ENCODE measurements at places on chromosomes 16 and 17. TPM values are rescaled to one million over a fixed set of nuclear protein-coding genes. Genes with fewer than 3 reads are reported as not detected.
A peak's percentile ranks its signal among the peaks of the same experiment; 100 is the strongest.

Gene HS3ST3B1
- 21.2 TPM for total RNA-seq

- no peak for DNase-seq
- no peak overlapping the region for H3K4me3 ChIP-seq
- no peaks in the 10 kb centered on the region for H3K36me3 ChIP-seq
- no peaks in the 10 kb centered on the region for H3K27me3 ChIP-seq
Measured at GRCh38 chr17:17411692-17412091, 65.1 kb upstream of the MED9 start.

DNA sequence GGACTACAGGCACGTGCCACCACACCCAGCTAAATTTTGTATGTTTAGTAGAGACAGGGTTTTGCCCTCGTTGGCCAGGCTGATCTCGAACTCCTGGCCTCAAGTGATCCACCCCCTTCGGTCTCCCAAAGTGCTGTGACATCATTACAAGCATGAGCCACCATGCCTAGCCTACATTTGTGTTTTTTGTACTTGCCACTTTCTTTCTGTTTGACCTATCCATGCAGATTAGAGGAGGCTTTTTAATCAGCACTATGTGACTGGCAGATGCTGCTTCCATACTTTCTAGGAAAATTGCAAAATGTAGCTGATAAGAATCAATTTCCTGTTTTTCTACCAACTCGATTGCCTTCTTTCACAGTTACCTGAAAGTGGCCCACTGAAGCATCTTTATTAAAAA is 57.3 kb downstream of the B9D1 start:
- H3K27ac ChIP-seq, result no peak overlapping the region
- DNase-seq, result no peak
- H3K4me1 ChIP-seq, result no peaks in the 10 kb centered on the region
- H3K4me3 ChIP-seq, result no peak overlapping the region

- no peaks in the 10 kb centered on the region for H3K36me3 ChIP-seq
- H3K4me1 ChIP-seq, result peaks cover 29% of the 10 kb centered on the region
- peak; percentile 53 for DNase-seq
Measured at GRCh38 chr16:9996221-9996620, 186.0 kb downstream of the GRIN2A start.

DNA sequence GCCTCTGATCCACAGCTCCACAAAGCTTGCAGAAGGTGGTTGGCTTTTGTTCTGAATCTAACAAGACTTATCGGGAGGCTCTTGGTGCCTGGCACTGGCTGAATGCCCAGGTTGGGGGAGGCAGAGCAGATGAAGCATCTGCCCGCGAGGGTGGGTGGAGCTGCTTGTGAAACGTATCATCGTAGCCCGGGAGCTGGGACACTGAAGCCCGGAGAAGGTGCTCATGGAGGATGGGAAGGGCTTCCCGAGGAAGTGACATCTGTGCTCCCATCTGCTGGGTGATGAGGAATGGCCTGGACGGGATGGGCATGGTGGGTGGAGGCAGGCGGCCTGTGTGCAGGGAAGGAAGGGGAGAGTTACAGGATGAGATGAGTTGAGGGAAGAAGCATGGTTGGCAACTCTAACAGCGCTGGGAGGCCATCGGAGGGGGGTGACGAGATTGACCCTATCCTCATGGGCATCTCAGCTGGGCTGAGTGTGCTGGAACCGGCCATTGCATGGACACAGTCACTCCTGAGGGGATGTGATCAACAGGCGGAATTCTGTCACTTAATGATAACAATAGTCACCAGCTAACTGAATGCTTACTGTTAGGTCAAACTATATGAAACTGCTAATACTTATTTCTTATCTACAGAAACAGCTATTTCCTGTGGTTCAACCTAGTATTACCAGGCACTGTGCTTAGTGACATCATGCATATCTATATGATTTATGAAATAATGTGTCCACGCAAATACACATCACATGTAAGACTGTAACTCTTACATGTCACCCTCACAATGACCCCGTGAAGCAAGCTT is 102.7 kb downstream of the ABCC6 start:
- no peak for DNase-seq
- no peak overlapping the region for H3K27ac ChIP-seq
- peaks cover 7% of the 10 kb centered on the region for H3K36me3 ChIP-seq
- H3K4me1 ChIP-seq, result no peaks in the 10 kb centered on the region
- H3K4me3 ChIP-seq, result no peak overlapping the region

DNA sequence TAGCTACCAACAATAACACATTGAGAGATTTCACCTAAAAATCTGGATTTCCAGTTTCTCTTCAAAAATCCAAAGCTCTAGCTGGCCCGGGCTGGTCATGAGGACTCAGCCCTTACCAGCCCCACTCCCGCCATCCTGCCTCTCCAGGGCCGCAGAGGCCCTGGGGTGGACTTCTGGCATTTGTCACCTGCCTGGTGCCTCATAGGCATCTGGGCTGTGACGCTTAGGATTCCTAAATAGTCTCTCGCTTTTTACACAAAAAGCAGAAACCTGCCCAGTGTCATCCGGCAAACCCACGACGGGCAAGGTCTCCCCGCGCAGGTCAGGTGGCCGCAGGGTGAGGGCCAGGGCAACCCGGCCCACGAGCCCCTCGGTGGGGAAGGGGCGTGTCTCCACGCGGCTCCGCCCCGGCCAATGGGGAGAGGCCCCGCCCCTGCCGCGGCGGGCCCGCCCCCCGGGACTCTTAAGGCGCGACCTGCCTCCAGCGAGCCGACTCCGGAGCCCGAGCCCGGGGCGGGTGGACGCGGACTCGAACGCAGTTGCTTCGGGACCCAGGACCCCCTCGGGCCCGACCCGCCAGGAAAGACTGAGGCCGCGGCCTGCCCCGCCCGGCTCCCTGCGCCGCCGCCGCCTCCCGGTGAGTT is at the start of gene VASN:
TSS of gene VASN (plus strand) at position 492 of the 644 bp plus-strand sequence. CDS start 9,030 bp downstream, outside the sequence.
- peaks cover 34% of the 10 kb centered on the region for H3K4me1 ChIP-seq
- DNase-seq, result peak; percentile 90
- no peak within 1 kb of the TSS for H3K27ac ChIP-seq
- peaks cover 5% of the 10 kb centered on the region for H3K27me3 ChIP-seq

DNA sequence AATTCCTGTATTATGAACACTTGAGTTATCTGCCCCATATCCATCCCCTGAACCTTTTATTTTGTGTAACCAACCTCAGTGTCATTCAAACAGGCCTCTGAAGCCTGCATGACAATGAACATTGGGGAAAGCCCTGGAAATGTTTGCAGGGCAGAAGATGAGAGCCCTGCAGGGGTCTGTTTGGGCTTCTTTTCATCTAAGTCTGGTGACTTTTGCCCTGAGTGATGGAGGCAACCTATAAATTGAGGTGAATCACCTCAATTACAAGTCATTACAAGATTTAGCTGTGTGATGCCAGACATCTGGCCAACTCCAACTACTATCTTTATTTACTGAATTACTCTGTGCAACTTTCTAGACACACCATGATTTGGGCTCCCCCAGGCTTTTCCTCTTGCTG is 189.2 kb downstream of the MAF start:
- no peaks in the 10 kb centered on the region for H3K27me3 ChIP-seq
- H3K4me1 ChIP-seq, result peaks cover 13% of the 10 kb centered on the region
- no peak overlapping the region for H3K4me3 ChIP-seq
- DNase-seq, result no peak
- H3K27ac ChIP-seq, result no peak overlapping the region

DNA sequence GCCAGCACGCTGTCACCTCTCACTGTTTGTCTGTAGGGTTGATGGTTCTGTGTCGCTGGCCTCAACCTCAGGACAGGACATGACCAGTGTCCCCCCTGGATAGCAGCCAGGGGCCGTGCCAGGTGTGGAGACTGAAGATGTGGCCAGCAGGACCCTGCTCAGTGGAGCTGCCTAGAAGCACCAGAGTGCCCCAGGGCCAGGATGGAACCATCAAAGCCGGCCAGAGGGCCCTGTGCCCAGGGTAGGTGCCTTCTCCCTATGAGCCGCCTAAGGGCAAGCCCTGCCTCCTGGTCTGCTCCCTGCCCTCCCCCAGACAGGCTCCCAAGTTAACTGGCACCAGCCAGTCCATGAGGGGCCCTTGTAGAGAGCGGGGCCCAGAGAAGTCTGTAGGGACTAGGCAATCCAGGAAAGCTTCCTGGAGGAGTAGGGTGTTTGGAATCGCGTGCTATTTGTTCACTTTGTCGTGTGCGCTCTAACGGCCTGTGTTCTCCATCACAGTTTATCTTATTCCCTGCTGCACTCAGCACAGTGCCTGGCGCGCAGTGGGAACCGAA is 546 bp upstream of the NDUFB10 start:
- peaks cover 19% of the 10 kb centered on the region for H3K4me1 ChIP-seq
- DNase-seq, result no peak
- H3K27me3 ChIP-seq, result no peaks in the 10 kb centered on the region
- no peak overlapping the region for H3K27ac ChIP-seq
- peak overlapping the region; percentile 76 for H3K4me3 ChIP-seq

DNA sequence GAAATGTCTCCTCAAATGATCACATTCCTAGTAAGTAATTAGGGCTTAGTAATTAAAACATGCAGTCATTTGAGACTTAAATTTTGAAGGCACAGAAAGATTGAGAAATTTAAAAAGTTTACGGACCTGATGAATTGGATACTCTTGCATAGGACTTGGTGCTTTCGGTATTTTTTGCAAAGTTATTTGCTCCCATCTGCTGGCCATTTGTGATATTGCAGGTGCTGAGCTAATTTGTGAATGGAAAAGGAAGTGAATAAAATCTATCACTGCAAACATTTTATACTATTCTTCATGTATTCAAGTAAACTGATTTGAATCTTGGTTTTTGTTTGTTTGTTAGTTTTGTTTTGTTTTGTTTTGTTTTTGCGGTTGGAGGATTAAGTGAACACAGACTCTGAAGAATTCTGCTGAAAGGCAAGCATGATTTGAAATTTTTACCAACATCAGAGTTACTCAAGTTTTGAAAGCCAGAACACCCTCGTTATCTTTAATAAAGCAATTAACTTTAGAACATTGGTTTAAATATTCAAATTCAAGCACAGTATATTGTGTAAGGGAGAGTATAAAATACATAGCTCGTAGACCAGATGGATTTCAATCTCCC is 689.5 kb upstream of the RBFOX1 start:
- no peak overlapping the region for H3K4me3 ChIP-seq
- H3K27me3 ChIP-seq, result no peaks in the 10 kb centered on the region
- DNase-seq, result peak; percentile 59
- H3K27ac ChIP-seq, result no peak overlapping the region
- H3K4me1 ChIP-seq, result peaks cover 28% of the 10 kb centered on the region

GRCh38 chr17:62187681-62188080 is 122.6 kb upstream of the MED13 start:
- H3K4me3 ChIP-seq, result no peak overlapping the region
- no peaks in the 10 kb centered on the region for H3K27me3 ChIP-seq
- no peaks in the 10 kb centered on the region for H3K4me1 ChIP-seq

DNA sequence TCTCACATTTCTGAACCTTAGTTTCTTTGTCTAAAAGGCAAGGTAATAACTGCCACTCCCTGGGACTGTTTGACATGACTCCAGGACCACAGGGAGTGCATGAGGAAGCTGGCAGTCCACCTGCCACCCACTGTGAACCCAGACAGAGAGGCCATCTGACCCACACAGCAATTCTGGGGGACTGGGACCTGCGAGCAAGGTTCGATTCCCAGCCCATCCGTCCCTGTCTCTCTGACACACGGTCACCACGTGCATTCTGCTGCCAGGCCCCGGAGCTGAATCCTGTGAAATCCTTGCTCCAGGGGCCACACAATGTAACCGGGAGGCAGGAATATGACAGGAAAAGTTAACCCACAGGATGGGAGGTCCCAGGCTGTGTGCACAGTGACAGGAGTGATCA is 218.8 kb upstream of the FOXF1 start:
- H3K36me3 ChIP-seq, result no peaks in the 10 kb centered on the region
- no peak overlapping the region for H3K4me3 ChIP-seq
- H3K27me3 ChIP-seq, result peaks cover 97% of the 10 kb centered on the region
- H3K4me1 ChIP-seq, result peaks cover 11% of the 10 kb centered on the region
- DNase-seq, result no peak
- no peak overlapping the region for H3K27ac ChIP-seq

DNA sequence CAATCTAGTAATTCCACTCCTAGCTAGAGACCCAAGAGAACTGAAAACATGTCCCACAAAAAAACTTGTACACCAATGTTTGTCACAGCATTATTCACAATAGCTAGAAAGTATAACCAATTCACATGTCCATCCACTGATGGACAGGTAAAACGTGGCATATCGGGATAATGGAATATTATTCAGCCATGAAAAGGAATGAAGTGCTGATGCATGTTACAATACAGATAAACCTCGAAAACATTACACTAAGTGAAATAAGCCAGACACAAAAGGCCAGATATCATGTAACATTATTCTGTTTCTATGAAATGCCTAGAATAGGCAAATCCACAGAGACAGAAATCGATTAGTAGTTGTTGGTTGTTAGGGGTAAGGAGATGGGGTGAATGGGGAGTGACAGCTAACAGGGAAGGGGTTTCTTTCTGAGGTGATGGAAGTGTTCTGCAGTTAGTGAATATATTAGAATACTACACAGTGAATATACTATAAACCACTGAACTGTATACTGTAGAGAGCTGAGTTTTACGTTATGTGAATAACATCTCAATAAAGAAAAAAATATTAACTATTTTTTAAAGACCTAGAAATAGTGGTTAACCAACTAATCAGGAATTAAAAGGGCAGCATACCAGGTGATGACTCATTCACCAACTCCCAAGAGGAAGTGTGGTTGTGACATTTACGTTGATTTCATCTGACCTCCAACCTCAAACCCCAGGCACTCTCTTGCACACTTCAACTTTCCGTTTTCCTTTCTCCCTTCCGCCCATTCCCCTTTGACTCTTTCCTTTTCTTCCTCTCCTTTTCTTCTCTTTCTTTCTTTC is 48.6 kb downstream of the GAS7 start:
- DNase-seq, result no peak
- H3K4me3 ChIP-seq, result no peak overlapping the region

Gene CX3CL1
- 0.96 TPM for total RNA-seq

GRCh38 chr16:1042866-1043265 is 29.7 kb upstream of the SSTR5 start:
- H3K4me1 ChIP-seq, result no peaks in the 10 kb centered on the region
- no peaks in the 10 kb centered on the region for H3K27me3 ChIP-seq
- no peaks in the 10 kb centered on the region for H3K36me3 ChIP-seq
- DNase-seq, result no peak
- H3K4me3 ChIP-seq, result no peak overlapping the region

Gene NPB
- total RNA-seq, result not detected

Gene ATP1B2
- total RNA-seq, result 1.4 TPM

DNA sequence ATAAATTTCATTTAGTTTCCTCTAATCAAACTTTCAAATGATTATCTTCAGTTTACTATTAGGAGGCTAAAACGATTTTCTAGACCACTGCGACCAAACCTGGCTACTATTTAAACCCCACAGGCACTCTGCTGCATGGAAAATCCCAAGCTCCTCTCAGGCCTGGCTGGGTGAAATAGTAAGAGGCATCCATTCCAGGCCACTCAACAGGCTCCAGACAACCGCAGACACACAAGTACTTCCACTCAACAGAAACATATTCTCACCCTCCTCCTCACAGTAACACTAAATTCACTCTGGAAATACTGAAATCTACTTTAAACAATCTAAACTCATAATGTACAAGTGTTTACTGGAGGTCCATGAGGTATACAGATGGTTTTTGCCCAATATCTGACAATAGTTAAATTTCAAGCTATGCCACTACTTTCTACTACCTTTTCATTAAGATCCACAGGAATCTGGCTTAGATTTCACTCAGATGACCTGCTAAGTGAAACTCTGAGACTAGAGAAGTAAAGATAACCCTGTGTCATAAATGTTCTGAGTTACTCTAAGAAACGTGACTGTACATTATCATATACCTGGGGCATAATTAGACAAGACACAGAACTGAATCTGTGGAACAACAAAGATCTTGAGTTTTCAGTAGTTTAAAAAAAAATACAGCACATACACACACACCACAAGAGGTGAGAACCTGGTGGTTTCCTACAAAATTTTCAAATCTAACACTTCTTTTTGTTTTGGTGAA is 10.4 kb downstream of the VPS53 start:
- no peaks in the 10 kb centered on the region for H3K36me3 ChIP-seq
- no peak overlapping the region for H3K4me3 ChIP-seq
- H3K27me3 ChIP-seq, result no peaks in the 10 kb centered on the region
- H3K27ac ChIP-seq, result no peak overlapping the region

Gene ANKS3
- total RNA-seq, result 20.6 TPM

Gene EVPLL
- total RNA-seq, result not detected

All from neural progenitor cell (in vitro differentiated cells).